NK-92 treated with Interleukin-12 subunit alpha and Interleukin-12 subunit beta, amount 100 ng/mL, for 24 hours (cell line): ENCODE measurements at places on chromosomes 5 and 9.

GRCh38 chr5:10601246-10602030 lies 37.6 kb downstream of the ANKRD33B start:
- no peak for DNase-seq

DNA sequence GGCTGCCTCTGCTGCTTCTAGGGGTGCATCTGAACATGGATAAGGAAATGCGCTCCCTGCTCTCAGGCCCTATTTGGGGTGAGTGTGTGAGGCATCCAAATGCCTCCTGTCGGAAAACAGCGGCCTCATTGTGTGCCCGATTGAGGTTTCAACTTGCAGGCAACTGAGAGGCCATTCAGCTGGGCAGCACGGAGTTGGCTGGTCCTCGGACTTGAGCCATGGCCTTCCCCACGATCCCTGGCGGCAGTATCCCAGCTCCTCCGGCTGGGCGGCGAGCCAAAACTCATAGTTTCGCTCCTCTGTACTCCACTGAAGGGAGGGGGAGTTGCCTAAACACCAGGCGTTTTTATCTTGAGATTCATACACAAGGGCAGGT lies 597.3 kb upstream of the SGCD start:
- no peak for DNase-seq

GRCh38 chr5:145247745-145248040 lies 587.4 kb downstream of the PRELID2 start:
- DNase-seq: no peak

- DNase-seq: no peak
Observed at GRCh38 chr5:6183391-6184390, 194.7 kb downstream of the MED10 start.

- DNase-seq: no peak
Observed at GRCh38 chr9:133892193-133892920, 99.8 kb downstream of the VAV2 start.

GRCh38 chr5:19564036-19564435 lies 424.0 kb downstream of the CDH18 start:
- no peak for DNase-seq

- DNase-seq: no peak
Observed at GRCh38 chr9:121756474-121757280, 105.2 kb downstream of the DAB2IP start.

GRCh38 chr5:137389042-137389441 lies 110.1 kb downstream of the SPOCK1 start:
- no peak for DNase-seq

DNA sequence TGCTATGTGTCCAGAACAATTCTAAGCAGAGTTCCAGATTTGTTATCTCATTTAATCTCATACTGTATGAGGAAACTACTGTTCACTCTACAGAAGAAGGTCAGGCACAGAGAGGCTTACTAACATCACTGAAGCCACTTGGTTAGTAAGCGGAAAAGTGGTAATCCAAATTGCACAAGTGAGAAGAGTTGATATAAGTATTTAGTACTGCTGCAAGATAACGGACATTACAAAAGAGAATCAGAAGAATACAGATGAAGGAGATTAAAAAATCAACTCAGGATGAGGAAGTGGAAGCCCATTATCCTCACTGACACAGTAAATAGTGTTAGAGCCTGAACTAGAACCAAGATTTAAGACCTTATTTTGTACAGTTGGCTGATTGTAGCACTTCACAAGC lies 22.3 kb upstream of the TLR4 start:
- DNase-seq: no peak

GRCh38 chr9:108953983-108954574 lies 19.9 kb downstream of the ABITRAM start:
- DNase-seq: no peak

DNA sequence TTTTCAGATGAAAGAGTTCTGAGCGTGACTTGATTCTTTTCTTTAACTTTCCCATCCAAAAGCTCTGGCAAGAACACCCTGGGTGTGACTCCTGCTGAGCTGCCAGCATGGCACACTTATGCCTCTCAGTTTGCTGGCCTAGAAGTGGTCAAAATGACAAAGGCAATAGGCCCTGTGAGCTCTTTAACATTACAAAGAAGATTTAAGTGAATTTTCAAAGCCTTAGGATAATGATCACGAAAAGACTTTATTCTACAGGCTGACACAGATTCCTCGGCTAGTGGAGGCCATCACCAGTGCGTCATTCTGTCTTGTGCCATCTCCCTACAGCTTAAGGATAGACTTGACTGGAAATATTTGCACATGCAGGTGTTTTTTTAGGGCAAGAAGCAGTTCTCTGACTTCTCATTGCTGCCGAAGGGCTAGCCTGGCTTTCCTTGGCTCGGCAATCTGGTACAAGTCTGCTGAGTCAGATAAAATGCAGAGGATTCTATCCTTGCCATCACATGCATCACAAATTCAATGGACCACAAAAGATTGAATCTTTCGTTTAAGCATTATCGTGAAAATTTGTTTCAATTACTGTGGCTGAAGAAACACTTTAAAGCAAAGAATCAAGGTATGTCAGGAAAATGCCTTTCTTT lies 311.5 kb downstream of the COX7C start:
- no peak for DNase-seq

GRCh38 chr9:127323393-127323792 lies 58.8 kb downstream of the GARNL3 start:
- DNase-seq: no peak
